ENCODE measurements at places on chromosomes 2 and 18.

GRCh38 chr2:43818761-43819160 is 19.9 kb downstream of the ABCG5 start:
- peak; percentile 40 for DNase-seq

- no peak for DNase-seq
These were observed 327.9 kb downstream of the LPIN1 start for GRCh38 chr2:12074126-12074844.

DNA sequence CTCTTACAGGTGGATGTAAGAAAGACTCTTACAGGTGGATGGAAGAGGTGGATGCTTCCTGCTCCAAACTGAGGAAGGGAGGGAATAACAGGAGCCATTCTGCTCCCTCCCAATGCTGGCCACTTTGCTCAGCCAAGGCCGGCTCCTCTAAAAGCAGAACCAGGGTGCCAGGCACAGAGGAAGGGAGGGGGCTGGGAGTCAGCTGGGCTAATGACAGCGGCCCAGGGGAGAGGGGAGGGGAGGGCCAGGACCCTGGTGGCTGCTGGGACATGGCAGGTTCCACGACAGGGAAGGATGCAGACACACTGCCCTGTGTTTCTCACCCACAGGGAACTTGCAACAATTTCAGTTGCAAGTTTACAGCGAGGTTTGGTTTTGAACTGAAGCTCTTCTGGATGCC is 173.4 kb downstream of the ANAPC1 start:
- DNase-seq = no peak

- DNase-seq = peak; percentile 71
These were observed 99.7 kb downstream of the MEP1B start for GRCh38 chr18:32289483-32290075.

DNA sequence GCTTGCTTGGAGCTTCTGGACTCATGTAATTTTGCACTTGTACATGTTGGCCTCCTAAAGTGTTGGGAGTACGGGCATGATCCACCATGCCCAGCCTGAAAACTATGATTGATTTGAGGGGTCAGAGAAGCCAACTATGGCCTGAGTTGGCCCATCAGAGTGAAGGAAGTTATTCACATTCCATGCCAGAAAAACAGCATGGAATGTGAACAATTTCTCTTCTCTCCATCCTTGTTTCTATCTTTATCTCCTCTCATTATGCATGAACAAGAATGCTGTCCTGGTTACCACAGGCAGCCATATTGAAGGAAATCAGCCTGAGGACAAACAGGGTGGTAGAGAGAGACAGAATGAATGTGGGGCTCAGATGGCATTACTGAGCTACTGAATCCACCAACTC is 3.5 kb upstream of the CD226 start:
- DNase-seq = no peak

- peak; percentile 69 for DNase-seq
These were observed 84.2 kb downstream of the SOCS6 start for GRCh38 chr18:70373042-70373519.
